ENCODE measurements at places on chromosomes 3 and 15.
A peak's percentile ranks its signal among the peaks of the same experiment; 100 is the strongest.

DNA sequence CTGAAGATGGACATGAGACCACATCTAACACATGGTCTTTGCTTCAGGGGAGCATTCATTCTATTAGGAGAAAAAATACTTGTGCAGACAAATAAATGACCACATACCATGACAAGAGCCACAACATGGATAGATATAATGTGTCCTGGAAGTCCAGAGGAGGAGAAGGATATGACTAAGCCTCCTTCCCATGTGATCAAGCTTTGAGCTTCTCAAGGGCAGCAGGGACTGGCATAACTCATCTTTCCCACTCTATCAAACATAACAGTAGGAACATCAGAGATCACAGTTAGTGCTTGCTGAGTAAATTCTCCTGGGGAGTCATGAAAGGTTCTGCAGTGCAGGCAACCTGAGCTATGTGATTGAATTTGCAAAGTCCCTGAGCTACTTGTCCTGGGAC, 86.0 kb upstream of the LPP start:
- DNase-seq = peak; percentile 47

GRCh38 chr3:130834476-130834875, 59.4 kb upstream of the ATP2C1 start:
- DNase-seq = peak; percentile 8

DNA sequence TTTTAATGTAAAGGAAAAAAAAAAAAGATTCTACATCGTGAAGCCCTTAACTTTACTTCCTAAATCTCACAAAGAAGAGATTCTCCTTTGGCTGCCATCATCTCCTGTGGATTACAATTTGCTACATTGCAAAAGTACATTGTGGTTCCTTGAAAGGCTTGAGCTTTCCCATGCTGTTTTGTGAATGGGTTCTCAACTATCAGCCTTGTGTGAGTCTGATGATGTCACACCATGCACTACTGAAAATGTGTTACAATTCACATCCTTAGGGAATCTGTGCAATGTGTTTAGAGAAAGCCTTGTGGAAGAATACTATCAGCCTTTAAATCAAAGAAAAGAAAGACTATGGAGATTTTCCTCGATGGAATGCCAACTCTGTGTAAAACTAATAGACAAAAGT, 510.0 kb upstream of the ALCAM start:
- no peak for DNase-seq

DNA sequence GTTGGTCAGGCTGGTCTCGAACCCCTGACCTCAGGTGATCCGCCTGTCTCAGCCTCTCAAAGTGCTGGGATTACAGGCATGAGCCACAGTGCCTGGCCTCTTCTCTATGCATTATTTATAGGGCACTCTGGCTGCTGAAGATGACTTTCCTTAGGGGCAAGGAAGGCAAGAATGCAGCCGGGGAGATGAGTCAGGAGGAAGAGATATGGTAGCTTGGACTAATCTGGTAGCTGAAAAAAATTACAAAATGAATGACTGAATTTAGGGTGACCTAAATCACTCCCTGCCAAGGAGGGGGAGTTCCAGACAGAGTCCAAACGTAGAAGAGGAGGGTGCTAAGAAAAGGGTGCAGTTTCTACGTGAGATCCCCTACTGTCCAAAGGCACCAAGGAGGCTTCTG, 14.2 kb downstream of the RHCG start:
- no peak for DNase-seq

DNA sequence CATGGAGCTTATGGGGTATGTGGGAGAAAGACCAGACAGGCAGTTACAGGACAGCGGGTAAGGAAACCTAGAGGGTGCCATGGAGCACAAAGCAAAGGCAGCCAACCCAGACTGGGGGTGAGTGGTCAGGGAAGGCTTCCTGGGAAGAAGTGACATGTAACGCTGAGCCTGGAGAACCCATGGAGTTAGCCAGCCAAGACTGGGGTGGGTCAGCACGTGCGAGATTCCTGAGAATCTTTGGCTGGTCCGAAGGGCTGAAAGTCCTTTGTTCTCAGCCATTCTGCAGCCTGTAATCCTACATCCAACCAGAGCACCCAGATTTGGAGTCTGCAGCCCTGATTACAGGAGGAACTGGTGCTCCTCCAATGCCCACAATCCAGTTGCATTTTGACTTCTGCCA, 120.1 kb upstream of the WNT5A start:
- no peak for DNase-seq

- no peak for DNase-seq
These were observed 21.0 kb downstream of the MBNL1 start for GRCh38 chr3:152289708-152290107.

GRCh38 chr15:58285921-58286278, 145.9 kb upstream of the LIPC start:
- DNase-seq = no peak

DNA sequence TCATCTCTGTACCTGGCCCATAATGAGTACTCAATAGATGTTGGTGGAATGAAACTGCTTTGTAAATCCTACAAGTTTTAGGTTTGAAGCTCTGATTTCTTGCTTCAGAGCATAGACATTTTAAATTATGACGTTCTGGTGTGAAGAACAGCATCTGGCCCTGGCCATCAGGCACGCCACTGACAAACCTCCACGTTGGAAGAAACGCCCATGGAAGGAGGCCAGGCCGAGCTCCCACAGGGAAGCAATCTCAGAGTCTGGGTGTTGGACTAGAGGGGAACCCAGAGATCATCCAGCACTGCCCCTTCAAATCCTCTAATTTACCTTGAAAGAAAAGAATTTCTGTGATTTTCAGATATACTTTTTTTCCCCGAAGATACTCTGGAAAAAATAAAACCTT, 328.1 kb upstream of the RGMA start:
- no peak for DNase-seq

GRCh38 chr3:111332488-111333080, 209.4 kb upstream of the CD96 start:
- no peak for DNase-seq

DNA sequence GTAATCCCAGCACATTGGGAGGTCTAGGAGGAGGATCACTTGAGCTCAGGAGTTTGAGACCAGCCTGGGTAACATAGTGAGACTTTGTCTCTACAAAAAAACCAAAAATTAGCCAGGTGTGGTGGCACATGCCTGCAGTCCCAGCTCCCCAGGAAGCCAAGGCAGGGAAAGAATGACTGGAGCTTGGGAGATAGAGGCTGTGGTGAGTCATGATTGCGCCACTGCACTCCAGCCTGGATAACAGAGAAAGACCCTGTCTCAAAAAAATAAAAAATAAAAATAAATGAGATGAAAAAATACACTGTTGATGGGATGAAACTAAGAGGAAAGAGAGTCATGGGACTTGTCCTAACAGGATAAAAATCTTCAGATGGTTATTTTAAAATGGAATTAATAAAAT, 137.6 kb downstream of the IMPG2 start:
- no peak for DNase-seq

DNA sequence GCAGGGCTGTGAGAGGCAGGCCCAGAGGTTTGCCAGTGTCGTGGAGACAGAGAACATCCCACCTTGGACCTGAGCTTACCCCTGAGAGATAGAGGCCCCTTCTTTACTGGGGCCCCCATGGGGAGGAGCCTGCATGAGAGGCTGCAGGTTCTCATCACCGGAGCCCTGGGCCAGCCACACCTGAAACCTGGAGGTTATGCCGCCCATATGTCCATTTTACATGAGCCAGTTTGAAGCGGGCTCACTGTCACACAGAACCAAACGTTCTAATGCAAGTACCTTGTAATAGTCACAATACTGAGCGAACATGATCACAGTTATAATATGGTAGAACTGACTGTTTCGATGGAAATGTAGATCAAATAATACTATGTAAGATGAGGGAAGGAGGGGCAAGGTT, 6.3 kb upstream of the IQSEC1 start:
- DNase-seq = no peak

GRCh38 chr3:53974324-53974723, 82.7 kb upstream of the SELENOK start:
- no peak for DNase-seq

DNA sequence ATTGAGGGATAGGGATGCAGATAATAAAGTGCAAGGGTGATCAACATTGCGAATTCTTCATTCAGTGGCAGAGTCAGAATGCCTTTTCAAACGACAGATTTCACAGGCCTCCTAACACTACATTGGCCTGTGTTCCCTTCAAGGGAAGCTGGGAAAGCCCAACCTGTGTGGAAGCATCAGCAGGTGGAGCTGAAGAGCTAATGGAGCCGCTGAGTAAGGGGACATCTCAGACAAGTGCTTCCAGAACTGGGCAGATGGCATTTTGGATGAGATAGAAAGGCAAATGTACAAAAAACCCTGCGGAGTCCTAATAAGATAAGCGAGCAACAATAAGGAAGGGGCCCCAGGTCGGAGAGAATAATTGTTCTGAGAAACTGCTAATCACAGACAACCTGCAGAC, 8.5 kb upstream of the SLC24A5 start:
- DNase-seq = no peak

DNA sequence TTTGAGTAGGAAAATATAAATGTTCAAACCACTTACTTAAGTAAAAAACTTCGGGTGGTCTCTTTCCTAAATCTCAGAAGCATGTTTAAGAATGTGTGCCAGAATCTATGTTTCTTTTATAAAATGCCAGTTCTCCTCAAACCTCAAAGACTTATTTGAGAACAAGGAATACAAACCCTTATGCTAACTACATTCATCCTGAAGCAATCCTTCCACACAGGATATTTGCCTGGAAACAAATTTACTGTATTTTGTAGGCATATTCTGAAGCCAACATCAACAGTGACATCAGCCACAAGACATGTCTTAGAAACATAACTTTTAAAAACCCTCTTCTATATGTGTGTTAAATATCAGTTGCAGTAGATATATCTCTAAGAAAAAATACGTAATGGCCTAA, 1077.0 kb downstream of the ROBO1 start:
- DNase-seq = no peak

GRCh38 chr3:44421280-44421679, 56.2 kb downstream of the ZNF445 start:
- no peak for DNase-seq

DNA sequence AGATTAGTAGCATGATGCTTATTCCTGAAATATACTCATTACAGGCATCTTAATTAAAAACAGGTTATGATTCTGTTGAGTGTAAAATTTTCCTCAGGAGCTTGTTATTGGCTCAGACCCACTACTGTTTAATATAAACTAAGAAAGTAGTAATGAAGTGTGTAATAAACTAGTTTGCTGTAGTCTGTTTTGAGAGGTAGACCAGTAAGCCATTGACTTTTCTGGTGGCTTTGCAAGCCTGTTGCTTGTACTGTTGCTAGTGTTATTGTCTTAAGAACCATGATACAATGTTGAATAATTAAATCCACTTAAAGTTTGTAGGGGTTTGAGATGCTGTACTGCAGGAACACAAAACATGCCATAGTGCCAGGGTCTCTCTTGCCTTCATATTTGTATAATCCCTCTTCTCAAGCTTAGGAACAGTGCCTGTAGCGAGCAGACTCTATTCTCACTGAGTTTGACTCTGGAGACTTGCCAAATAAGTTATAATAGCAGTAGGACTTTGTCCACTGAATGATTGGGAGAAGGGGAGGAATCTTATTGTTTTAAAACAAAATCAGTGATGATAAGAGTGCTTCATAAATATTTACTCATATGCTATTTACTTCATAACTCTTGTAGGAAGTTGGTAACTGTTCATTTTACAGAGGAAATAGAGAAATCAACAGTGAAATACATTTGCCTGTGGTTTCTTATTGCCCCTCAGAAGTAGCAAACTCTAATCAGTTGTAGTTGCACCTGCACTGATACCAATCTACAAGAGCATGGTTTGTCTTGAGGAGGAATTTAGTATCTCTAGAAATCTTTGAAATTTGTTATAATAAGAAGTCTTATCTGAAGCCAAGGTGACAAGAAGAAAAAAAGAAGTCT, 13.4 kb downstream of the TCF12 start:
- DNase-seq = no peak

DNA sequence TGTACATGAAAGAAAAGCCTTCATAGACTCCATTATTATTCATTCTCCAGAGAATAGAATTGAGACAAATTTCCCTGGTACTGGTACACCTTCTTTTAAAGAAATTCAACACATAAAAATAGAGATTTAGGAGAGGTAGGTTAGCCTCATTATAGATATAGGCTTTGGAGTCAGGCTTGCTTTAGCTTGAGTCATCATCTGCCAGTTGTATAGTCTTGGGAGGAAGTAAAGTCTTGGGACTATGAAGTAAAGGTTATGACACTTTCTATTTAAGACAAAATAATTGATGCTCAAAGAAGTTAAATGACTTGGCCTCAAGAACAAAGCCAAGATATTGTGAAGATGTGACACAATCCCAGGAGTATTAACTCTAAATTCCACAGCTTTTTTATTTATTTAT, 4.3 kb downstream of the HRG start:
- DNase-seq = no peak

DNA sequence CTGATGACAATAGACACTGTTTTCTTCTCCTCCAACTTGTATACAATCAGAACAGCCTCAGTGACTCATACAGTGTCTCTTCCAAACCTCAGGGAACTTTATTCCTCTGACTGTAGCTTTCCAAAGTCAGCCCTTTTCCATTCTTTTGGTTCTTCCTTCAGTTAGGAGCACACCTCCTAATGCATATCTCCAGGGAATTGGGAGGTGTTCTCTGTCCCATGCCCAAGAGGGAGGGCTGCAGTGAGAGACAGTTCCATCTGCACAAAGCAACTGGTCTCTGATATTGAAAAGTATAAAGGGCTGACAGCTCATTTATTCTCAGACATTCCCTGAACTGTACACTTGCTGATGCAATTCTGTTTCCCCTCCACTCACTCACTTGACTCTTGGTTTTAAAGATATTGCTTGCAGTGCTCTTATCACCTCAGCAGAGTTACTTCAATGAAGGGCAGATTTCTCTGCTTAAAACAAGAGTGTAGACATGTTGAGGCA, 337.8 kb upstream of the TBC1D5 start:
- DNase-seq = no peak

- DNase-seq = peak; percentile 70
These were observed 38.0 kb downstream of the SHC4 start for GRCh38 chr15:48925714-48926223.

DNA sequence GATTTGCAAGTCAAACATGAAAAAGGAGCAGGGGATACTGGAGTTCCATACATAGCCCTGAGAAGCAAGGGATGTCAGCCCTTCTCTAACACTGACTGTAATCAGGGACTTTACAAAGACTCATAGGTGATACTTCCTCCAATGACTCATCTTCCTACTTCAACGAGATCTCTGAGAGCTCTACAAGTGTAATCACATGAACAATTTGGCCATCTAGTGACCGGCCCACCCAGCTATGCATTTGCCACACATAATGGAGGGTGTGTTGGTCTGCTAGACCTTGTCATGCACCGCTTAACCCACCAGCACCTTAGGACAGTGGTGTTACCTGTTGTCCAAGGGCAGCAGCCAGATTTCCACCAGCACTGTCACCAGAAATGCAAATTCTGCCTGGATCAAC, 75.3 kb downstream of the NCEH1 start:
- no peak for DNase-seq

GRCh38 chr3:49399461-49399860, 12.3 kb downstream of the RHOA start:
- no peak for DNase-seq

DNA sequence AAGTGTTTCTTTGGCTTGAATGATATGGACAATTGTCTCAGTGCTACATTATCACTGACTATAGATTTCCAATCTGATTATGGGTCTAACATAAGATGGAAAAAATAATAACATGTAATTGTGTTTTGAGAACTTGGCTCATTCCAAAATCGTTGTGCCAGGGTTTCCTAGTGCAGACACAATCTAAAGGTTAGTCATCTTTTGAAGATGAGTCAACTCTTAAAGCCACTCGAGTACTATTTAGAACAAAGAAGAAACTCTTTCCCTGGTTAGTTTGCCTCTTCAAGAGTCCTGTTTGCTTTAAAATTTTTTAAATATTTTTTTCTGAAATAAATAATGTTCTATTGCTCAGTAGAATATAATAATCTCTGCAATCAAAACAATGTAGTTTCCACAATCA, 301.0 kb downstream of the CADM2 start:
- no peak for DNase-seq
